ENCODE measurements at places on chromosomes 7 and 10.

DNA sequence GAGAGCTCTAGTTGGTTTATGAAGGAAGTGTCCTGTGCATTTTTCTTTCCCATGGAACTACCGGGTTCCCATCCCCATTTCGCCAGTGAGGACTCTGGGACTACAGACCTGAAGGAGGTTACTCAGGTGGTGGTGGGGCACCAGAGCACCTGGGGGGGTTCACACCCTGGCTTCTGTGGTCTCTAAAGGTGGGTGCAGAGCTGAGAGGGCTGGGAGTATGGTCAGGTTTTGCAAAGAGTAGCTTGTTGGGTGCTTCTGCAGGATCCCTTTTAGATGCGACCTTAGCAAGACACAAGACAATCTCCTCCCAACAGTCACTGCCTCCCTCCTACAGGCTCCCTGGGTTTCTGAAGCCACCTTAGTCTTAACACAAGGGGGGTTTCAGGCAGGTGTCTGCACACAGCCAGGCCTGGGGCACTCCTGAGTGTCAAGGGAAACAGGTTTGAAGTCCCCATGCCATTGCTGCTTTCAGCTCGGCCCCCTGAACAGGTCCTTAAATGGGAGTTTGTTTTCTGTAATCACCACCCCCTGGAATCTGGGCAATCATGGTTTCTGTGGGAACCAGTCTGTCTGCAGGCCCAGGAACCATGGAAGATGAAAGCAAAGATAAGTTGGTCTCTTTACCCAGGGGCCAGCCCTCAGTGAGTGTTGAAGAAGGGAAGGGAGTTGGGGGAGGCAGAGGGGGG is 9.9 kb upstream of the CXCL12 start:
- DNase-seq, result no peak

DNA sequence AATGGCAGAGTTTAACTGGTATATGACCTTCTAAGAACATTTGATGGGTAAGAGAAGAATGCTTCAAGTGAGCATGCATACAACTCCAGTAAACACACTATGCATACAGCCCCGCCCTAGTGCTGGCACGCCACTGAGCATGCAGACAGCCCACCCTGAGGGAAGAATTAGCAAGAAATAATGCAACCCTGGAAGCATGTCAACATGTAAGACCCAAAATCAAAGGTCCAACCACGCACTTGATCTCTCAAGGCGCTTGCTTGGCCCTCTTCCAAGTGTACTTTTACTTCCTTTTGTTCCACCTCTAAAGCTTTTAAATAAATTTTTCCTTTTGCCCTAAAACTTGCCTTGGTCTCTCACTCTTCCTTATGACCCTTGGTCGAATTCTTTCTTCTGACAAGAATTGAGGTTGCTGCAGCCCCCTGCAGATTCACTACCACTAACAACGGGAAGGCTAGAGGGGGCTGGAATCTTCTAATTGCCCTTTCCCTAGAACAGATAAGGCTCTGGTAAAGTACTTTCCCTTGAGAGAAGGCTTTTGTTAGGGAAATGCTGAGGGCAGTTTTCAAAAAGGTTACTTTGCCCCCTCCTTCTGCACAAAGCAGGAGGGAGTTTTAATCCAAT is 3.4 kb downstream of the FAM24B start:
- DNase-seq, result no peak

GRCh38 chr7:50685135-50686065 is 97.3 kb downstream of the GRB10 start:
- no peak for DNase-seq

DNA sequence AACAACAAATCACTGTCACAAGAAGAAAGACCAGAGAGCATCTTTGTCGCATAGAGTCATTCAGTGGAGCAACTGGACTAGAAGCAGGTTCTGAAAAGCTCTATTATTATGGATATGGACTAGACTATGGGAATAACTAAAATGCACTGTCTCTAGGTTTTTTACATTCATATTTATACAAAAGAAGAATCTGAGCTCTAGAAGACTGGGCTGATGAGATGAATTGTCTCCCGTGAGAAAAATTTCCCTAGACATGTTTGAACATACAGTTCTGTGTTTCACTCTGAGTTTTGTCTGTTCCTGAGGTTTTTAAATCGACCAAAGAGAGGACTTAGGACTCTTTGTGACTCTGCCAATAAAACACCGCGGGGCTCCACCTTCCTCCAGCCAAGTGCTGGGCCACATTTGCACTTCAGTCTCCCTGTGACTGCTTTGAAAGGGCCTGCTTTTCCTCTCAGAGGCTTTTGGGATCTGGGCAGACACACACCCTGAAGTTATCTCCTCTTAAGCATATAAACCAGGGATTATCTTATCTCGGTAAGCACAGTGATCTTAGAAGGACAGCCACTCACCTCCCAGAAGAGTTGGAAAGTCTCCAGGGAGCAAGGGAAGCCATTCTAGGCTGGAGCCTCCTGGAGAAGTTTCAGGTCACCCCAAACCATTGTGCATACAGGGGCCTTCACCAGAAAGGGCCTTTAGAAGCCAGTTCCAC is 101.0 kb upstream of the JCAD start:
- no peak for DNase-seq

- DNase-seq, result no peak
Measured at GRCh38 chr10:82124713-82125112, 249.7 kb downstream of the NRG3 start.

GRCh38 chr10:118342638-118343020 is 505 bp upstream of the FAM204A start:
- no peak for DNase-seq

DNA sequence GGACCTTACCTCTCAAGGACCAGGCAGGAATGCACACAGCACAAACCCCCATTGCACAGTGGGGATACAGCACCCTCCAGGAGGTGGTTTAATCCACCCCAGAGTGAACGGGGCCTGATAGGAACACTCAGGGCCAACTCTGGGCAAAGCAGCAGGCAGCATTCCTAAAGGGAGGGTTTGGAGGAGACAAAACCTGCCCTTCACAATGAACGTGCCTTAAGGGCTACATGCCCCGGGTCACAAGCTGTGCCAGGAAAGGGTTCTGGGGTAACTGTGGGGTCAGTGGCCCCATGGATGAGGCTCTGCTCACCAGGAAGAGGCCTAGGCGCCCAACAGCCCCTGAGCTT is 1.1 kb downstream of the GPRIN2 start:
- no peak for DNase-seq

DNA sequence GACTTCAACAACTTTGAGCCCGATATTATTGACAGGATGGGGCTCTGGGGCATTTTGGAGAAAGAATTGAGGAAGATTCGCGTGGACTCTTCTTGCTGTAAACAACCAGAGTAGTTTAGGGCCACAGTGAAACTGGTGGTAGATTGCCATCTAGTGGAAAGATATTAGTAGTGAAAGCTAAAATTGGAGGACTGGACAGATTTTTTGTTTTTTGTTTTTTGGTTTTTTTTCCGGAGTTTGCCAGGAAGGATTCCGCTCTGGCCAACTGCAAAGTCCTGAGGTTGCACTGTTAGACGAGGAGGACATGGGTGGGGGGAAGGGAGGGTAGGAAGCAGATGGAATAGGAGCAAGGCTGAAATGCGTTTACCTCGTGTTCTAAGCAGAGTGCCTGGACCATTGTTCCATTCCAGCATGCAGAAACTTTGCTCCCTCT is 11.7 kb downstream of the NOBOX start:
- DNase-seq, result no peak

DNA sequence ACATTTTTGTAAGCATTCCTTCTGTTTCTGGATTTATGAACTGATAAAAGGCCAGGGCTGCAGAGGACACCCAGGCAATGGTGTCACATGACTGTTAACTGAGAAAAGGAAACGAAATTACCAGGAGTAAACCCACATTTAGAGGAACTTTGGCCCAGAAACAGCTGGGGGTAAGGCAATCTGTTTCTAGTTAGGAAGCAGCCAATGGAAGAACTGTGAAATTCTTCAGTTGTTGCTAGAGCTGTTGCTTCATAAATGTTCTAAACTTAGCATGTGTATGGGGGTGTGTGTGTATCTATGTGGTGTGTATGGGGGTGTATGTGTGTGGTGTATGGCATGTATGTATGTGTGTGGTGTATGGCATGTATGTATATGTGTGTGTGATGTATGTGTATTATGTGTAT is 11.8 kb upstream of the PDCD4 start:
- no peak for DNase-seq

GRCh38 chr10:46234026-46234425 is 52.8 kb upstream of the ANTXRL start:
- no peak for DNase-seq

- DNase-seq, result no peak
Measured at GRCh38 chr7:141268614-141269013, 194.8 kb downstream of the TMEM178B start.

Data from activated naive CD4-positive, alpha-beta T cell (primary cell).